ENCODE measurements at places on chromosomes 7 and 10. TPM values are rescaled to one million over a fixed set of nuclear protein-coding genes. Genes with fewer than 3 reads are reported as not detected.

GRCh38 chr7:91636129-91636724 is 244.3 kb downstream of the MTERF1 start:
- DNase-seq, result peak; percentile 42

Gene HOXA13
- 4.7 TPM for total RNA-seq

Gene PNLIPRP1
- not detected for total RNA-seq

DNA sequence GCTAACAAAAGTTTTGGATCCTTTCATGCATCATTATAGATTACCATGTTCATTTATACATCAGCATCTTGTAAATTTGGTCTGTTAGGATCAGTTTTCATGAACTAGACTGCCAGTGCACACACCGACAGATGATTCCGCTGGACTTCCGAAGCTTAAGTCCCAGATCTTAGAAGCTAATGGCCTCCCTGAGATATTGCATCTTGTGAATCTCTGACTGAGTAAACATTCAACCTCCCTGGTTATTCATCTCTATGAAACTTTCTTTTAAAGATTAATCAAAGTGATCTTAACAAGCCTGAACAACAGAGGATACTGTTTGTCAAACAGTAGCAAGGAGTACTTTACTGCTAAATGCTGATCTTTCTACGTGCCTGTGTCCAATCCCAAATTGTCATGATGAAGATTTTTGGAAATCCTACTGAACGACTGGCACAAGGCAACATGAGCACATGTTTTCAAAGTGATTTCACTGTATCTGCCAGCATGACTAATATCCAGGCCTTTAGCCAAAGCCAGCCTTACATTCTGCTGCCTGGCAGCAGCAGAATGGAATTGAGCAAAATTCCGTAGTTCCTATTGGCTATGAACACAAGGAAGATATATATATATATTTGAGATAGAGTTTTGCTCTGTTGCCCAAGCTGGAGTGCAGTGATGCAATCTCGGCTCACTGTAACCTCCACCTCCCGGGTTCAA is 91.3 kb upstream of the ANK3 start:
- DNase-seq, result peak; percentile 91
